ENCODE measurements at places on chromosomes 2 and 18.

DNA sequence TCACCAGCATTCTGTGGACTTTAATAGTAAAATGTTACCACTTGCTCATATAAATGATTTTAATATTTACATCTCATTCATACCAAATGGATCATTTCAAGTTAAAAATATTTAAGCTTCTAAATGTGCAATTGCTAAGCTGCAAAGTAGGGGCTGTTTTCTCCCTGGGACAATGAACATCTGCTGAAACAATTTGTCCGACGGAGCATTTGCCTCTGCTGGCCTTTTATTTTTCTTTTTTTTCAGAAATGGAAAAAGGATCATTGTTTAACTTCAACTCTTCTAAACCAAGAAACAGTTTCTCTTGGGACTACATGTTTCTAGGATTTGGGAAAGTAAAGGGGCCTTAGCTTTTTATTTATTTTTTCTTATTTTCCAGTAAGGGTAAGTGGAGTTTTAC, 43.8 kb upstream of the ITPRID2 start:
- no peaks in the 10 kb centered on the region for H3K36me3 ChIP-seq
- H3K4me1 ChIP-seq = no peaks in the 10 kb centered on the region
- no peak overlapping the region for H3K27ac ChIP-seq

GRCh38 chr2:173351879-173352278, 2.8 kb upstream of the CDCA7 start:
- H3K4me1 ChIP-seq = peaks cover 28% of the 10 kb centered on the region
- H3K4me3 ChIP-seq = no peak overlapping the region
- no peak overlapping the region for H3K27ac ChIP-seq
- H3K36me3 ChIP-seq = no peaks in the 10 kb centered on the region
- no peak for DNase-seq
- peaks cover 33% of the 10 kb centered on the region for H3K27me3 ChIP-seq

DNA sequence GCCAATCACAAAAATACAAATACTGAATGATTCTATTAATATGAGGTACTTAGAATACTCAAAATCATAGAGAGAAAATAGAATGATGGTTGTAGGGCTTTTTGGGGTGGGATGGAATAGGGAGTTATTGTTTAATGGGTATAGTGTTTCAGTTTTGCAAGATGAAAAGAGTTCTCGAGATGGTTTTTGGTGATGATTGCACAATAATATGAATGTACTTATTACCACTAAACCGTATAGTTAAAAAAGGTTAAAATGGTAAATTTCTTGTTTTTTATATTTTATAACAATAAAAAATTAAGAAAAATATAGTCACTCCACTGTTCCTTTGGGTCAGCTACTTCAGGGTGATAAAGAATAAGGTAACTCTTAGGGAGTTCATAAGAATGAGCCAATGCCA, 560.1 kb downstream of the TDRD15 start:
- no peaks in the 10 kb centered on the region for H3K4me1 ChIP-seq
- H3K27ac ChIP-seq = no peak overlapping the region
- no peaks in the 10 kb centered on the region for H3K27me3 ChIP-seq

- DNase-seq = no peak
- H3K4me1 ChIP-seq = no peaks in the 10 kb centered on the region
- H3K27me3 ChIP-seq = no peaks in the 10 kb centered on the region
- H3K4me3 ChIP-seq = no peak overlapping the region
- no peaks in the 10 kb centered on the region for H3K36me3 ChIP-seq
These were observed 45.1 kb downstream of the DPYSL5 start for GRCh38 chr2:26892922-26893524.

DNA sequence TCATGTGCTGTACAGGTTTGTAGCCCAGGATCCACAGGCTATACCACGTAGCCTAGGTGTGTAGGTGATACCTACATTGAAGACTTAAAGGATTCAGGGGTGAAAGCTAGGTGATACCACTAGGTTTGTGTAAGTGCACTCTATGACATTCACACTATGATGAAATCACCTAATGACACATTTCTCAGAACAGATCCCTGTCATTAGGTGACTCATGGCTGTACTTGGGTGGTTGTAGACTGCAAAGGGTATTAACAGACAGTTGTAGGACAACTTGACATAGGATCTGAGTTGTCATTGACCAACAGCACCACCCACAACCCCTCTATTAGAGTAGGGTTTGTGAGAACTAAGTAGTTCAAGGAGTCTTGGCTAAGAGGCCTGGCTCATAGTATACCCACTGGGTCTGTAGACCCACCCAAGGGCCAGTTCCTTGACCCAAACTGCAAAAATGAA, 27.7 kb upstream of the SMCHD1 start:
- no peaks in the 10 kb centered on the region for H3K27me3 ChIP-seq
- H3K4me1 ChIP-seq = no peaks in the 10 kb centered on the region
- DNase-seq = no peak
- H3K36me3 ChIP-seq = no peaks in the 10 kb centered on the region
- H3K4me3 ChIP-seq = no peak overlapping the region

GRCh38 chr18:69787825-69788547, 159.7 kb downstream of the CD226 start:
- H3K27me3 ChIP-seq = no peaks in the 10 kb centered on the region
- no peaks in the 10 kb centered on the region for H3K4me1 ChIP-seq
- no peaks in the 10 kb centered on the region for H3K36me3 ChIP-seq
- H3K4me3 ChIP-seq = no peak overlapping the region
- H3K27ac ChIP-seq = no peak overlapping the region

DNA sequence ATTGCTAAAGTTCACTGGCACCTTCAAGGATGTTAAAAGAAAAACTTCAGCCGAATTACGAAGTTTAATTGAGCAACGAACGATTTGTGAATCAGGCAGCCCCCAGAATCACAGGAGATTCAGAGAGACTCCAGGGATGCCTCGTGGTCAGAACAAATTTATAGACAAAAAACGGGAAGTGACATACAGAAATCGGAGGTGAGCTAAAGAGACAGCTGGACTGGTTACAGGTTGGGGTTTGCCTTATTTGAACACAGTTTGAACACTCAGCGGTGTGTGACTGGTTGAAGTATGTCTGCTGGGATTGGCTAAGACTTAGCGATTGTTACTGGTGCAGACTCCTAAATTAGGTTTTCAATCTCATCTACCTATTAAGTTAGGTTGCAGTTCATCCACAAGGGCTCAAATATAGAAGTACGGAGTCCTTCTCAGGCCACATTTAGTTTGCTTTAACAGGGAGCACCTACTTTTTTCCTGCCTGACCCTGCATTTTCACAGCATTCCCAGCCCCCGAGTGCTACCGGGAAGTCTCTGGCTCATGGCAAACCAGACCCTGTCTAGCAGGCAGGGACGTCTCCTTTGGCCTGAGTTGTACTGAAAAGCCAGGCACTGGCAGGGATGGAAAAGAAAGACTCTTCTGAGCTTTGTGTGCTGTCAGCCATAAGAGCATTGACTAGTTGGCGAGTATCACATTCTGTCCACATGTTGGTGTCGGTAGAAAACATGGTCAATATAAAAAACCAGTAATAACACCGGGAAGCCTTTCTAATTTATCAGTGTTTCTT, 41.1 kb downstream of the CDCA7 start:
- no peak overlapping the region for H3K4me3 ChIP-seq
- no peak overlapping the region for H3K27ac ChIP-seq
- no peaks in the 10 kb centered on the region for H3K36me3 ChIP-seq
- H3K4me1 ChIP-seq = no peaks in the 10 kb centered on the region
- H3K27me3 ChIP-seq = peaks cover 32% of the 10 kb centered on the region
- DNase-seq = no peak

DNA sequence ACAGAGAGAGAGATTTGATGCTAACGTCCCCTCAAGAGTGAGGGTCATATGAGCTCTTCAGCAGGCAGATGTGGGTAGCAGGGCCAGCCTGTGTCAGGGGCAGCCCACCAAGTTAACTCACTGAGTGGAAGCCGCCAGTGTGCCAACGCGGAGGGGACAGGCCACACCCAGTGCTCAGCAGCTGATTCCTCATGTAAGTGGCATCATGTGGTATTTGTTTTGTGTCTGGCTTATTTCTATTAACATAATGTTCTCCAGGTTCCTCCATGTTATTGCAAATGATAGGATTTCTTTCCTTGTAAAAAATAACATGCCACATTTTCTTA, 4.0 kb downstream of the IMP4 start:
- peaks cover 13% of the 10 kb centered on the region for H3K4me1 ChIP-seq
- H3K4me3 ChIP-seq = no peak overlapping the region
- no peak for DNase-seq
- no peaks in the 10 kb centered on the region for H3K27me3 ChIP-seq
- H3K36me3 ChIP-seq = peaks cover 48% of the 10 kb centered on the region

DNA sequence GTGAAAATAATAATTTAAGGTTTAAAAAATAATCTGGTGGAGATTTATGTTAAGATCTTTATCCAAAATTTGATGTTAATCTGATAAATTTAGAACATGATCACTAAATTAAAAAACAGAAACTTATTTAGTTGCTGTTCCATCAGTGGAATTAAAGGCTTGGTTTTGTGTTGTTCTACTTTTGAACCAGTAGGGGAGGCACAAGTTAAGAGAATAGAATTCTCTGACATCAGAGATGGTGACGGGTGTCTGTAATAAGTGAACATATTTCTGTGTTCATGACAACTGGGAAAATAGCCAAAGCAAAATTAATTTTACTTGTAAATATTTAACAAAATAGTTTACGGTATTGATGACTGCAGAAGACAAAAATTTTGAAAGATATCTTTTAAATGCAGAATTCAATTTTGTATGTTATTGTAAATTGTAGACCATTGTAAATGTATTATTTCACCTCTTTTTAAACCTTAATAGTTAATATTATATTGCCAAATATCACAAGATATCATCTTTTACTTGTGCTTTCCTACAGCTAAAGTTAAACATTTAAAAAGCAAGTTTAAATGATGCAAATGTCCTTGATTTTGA, 106.0 kb downstream of the UBR3 start:
- H3K4me1 ChIP-seq = no peaks in the 10 kb centered on the region
- no peak overlapping the region for H3K4me3 ChIP-seq
- H3K27ac ChIP-seq = no peak overlapping the region
- DNase-seq = no peak

- peak overlapping the region; percentile 92 for H3K27ac ChIP-seq
- no peaks in the 10 kb centered on the region for H3K27me3 ChIP-seq
- peaks cover 96% of the 10 kb centered on the region for H3K4me1 ChIP-seq
- peak overlapping the region; percentile 24 for H3K4me3 ChIP-seq
- no peaks in the 10 kb centered on the region for H3K36me3 ChIP-seq
These were observed 22.2 kb downstream of the NFE2L2 start for GRCh38 chr2:177242121-177242987.

DNA sequence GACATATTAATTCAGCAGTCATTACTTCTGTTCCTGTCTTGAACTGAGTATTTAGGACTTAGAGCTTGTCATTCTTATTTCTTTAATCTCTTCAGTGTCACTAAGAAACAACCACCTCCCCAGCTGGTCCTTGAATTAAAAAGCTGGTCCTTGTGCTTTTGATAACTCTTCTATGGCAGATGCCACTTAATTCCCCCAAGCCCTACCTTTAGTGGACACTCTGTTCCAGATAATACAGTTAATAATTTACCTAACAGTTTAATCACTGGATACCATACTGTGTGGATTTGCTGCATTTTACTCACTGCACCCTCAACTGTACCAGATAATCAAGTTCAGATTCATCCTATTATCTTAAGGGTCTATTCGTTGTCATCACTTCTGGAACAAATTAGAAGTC, 73.1 kb downstream of the SKA1 start:
- H3K4me3 ChIP-seq = no peak overlapping the region
- H3K4me1 ChIP-seq = no peaks in the 10 kb centered on the region
- no peaks in the 10 kb centered on the region for H3K27me3 ChIP-seq
- no peaks in the 10 kb centered on the region for H3K36me3 ChIP-seq
- DNase-seq = no peak

- DNase-seq = peak; percentile 83
- H3K27me3 ChIP-seq = no peaks in the 10 kb centered on the region
- peaks cover 37% of the 10 kb centered on the region for H3K4me1 ChIP-seq
- H3K27ac ChIP-seq = peak overlapping the region; percentile 98
- H3K36me3 ChIP-seq = no peaks in the 10 kb centered on the region
- peak overlapping the region; percentile 85 for H3K4me3 ChIP-seq
These were observed 1.6 kb downstream of the BAZ2B start for GRCh38 chr2:159614534-159615366.

GRCh38 chr2:42960002-42960841, 167.8 kb upstream of the HAAO start:
- no peak for DNase-seq
- H3K4me1 ChIP-seq = peaks cover 66% of the 10 kb centered on the region
- no peaks in the 10 kb centered on the region for H3K27me3 ChIP-seq
- no peaks in the 10 kb centered on the region for H3K36me3 ChIP-seq
- H3K4me3 ChIP-seq = no peak overlapping the region

DNA sequence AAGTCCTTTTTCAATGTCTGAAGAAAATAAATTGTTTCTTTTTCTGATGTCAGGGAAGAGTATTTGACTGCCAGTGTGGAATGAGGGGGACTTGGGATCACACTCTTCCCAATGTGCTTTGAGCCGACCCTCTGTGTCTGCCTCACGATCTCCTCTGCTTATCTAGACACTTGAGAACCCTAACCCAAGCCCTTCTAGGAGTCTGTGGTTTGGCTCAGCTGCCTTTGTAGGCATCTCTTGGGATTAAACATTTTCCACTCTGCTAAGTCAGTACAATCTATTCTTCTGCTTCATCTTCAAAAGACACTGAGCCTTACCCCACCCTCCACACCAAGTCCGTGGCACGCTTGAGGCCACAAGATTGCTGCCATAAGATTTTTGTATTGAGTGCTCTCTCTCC, 19.4 kb downstream of the FAM110C start:
- H3K27ac ChIP-seq = no peak overlapping the region
- peaks cover 5% of the 10 kb centered on the region for H3K4me1 ChIP-seq
- no peak overlapping the region for H3K4me3 ChIP-seq
- no peaks in the 10 kb centered on the region for H3K27me3 ChIP-seq
- DNase-seq = no peak

DNA sequence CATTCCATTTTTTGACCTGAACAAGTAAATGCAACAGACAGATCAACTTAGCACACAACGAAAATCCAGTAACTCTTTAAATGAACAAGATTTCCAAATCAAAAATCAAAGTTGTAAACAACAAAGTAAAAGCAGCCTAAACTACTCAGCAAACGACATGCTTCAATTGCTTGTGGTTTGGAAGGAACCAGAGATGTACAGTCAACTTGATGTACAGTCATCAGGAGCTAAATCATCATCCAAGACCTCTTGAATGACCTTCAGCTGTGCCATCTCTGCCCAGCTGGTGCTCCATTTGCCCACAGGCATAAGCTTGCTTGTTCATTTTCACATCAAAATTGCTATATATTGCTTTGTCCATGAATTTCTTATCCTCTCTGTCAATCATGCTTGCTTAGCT, 109.8 kb downstream of the UPP2 start:
- no peak overlapping the region for H3K27ac ChIP-seq
- no peaks in the 10 kb centered on the region for H3K27me3 ChIP-seq
- no peak overlapping the region for H3K4me3 ChIP-seq

DNA sequence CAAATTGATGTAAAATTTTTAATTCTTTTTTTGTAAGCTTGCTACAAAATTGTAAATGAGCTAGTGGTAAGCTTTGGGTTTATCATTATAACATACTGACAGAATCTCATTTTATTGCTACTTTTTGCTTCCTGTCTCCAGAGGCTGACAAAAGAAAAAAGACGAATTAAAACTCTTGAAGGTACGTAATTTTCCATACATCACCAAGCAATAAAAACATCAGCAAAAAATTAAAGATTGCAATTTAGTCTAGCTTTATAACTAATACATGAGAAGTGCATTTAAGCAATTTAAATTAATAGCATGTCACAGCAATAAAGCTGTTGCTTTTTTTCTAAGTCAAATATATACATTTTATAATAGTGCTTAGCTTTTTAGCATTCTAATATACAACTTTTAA, 94.6 kb upstream of the SNTG2 start:
- no peaks in the 10 kb centered on the region for H3K27me3 ChIP-seq
- no peak for DNase-seq
- no peak overlapping the region for H3K4me3 ChIP-seq
- H3K4me1 ChIP-seq = no peaks in the 10 kb centered on the region
- no peak overlapping the region for H3K27ac ChIP-seq

GRCh38 chr2:147789287-147789686, 55.5 kb upstream of the ACVR2A start:
- no peak overlapping the region for H3K27ac ChIP-seq
- DNase-seq = no peak
- H3K36me3 ChIP-seq = no peaks in the 10 kb centered on the region
- no peaks in the 10 kb centered on the region for H3K4me1 ChIP-seq
- H3K4me3 ChIP-seq = no peak overlapping the region

All from suprapubic skin (tissue), 4 donors.